Hematopoietic multipotent progenitor cell treated with erythropoietin and hydrocortisone succinate and interleukin-3 and kit ligand, for 6 days (in vitro differentiated cells): ENCODE measurements at places on chromosomes 7 and 10.

DNA sequence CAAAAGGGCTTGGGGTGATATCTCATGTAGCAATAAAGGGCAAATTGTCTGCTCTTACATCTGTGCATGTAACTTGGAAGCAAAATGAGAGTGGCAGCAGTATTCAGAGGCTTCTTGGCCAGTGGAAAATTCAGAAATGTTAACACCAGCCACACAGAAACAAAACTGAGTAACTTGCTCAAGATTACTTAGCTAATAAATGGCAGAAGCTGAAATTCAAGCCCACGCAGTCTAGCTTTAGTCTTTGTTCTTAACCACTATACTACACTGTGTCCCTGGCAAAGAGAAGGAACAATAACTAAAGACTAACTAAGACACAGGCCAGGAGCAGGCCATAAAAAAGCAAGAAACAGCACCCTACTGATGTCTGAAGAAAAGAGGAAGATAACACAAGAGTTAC lies 185.9 kb upstream of the ASAH2 start:
- DNase-seq: no peak

DNA sequence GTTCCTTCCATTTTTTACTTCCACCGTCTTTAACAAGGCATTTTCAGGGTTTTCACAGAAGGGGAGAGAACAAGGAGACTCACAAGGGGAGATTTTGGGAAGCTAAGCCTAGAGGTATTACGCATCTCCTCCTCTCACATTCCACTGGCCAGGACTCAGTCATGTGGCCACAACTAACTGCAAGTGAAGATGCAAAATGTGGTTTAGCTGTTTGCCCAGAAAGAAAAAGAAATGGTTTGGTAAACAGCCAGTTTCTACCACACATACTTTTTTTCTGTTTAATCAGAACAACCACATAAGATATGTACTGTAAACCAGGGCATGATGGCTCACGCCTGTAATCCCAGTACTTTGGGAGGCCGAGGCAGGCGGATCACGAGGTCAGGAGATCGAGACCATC lies 21.4 kb upstream of the HELLS start:
- DNase-seq: no peak

DNA sequence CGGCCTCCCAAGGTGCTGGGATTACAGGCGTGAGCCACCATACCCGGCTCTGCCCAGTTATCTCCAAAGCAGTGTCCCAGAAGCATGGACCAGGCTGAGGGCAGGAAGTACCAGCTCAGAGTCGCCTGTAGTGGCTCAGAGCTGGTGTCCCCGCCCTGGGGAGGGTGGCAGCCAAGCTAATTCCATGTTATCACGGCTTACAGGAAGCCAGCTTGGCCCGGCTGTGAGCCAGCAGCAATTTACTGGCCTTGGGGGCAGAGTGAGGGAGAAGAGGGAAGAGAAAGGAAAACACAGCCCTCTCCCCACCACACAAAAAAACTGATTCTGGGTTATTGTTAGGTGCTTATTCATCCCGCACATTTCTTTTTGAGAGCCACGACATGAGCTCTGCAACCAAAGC lies 88.1 kb downstream of the HIP1 start:
- peak; percentile 85 for DNase-seq

DNA sequence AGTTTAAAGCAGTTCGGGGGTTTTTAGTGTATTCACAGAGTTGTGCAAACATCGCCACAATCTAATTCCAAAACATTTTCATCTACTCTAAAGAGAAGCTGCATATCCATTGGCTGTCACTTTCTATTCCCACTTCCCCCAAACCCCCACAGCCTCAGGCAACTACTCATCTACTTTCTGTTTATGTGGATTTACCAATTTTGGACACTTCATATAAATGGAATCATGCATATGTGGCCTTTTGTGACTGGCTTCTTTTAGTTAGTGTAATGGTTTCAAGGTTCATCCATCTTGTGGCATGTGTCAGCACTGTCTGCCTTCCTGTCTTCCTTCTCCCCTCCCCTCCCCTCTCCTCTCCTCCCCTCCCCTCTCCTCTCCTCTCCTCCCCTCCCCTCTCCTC lies 78.5 kb upstream of the FZD1 start:
- DNase-seq: no peak

- DNase-seq: no peak
Observed at GRCh38 chr7:158663428-158663741, 41.2 kb downstream of the NCAPG2 start.

- DNase-seq: peak; percentile 29
Observed at GRCh38 chr7:94160719-94161435, 156.7 kb upstream of the BET1 start.

DNA sequence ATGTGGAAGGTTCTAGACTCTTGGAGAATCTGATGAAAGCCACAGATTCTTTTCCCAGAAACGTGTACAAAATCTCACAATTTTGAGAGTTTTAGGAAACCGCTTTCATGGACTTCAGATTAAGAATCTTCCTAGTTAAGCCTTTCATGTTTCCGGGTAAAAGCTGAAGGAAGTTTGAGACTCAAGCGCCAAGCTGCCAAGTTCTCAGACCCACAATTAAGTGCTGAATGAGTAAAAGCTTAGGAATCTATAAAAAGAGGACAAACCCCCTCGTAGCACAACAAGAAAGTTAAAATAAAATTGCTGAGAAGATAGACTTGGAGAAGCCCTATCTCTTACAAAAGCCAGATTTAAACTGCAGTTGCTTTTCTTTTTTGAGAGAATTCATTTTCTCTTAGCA lies 99.6 kb downstream of the ST8SIA6 start:
- no peak for DNase-seq

GRCh38 chr7:24948739-24949138 lies 31.2 kb downstream of the OSBPL3 start:
- DNase-seq: no peak

GRCh38 chr10:34826857-34827766 lies 12.0 kb upstream of the PARD3 start:
- no peak for DNase-seq

DNA sequence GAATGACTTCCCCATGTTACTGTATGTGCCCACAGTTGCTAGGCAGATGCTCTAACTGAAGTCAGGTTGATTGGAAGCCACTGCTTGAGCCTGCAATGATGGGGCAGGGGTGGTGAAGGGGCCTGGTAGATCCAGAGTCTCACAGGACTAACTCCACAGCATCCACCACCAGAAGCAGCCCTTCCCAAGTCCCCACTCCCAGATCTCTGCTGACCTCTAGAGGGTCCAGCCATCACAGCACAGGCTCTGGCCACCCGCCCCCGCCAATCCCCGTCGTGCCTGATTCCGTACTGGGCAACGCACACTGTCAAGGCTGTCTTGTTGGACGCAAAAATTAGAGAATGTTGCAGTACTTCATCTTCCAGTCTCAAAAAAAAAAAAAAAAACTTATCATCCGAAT lies 136.8 kb upstream of the PDE1C start:
- DNase-seq: no peak

DNA sequence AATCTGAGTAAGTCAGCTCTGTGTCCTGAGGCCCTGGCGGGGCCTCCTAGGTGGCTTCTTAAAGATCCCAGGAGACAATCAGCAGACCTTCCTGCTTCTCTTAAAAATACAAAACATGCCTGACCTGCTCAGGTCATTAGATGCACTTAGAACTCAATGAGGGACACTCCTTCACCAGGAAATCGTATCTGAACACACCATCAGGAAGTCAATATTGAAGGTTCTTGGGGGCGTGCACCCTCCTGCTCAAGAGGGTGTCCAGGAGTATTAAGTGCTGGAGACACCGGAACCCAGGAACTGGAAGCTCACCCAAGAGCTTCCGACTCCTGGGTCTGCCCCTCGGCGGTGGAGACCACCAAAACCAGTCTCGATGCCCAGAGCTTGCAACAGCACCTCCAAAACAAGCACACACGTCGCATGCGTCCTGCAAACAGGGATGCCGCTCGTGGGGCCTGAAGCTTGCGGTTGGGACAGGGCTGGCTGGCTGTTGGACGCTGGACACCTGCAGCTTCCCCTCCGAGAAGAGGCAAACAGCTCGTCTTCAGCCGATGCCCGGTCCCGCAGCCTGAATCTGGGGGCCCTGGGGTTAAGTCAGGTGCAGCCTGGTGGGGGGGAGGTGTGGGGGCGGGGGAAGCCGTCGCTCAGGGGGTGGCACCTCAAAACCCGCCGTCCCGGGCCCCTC lies 803 bp downstream of the RAPGEF5 start:
- peak; percentile 15 for DNase-seq

DNA sequence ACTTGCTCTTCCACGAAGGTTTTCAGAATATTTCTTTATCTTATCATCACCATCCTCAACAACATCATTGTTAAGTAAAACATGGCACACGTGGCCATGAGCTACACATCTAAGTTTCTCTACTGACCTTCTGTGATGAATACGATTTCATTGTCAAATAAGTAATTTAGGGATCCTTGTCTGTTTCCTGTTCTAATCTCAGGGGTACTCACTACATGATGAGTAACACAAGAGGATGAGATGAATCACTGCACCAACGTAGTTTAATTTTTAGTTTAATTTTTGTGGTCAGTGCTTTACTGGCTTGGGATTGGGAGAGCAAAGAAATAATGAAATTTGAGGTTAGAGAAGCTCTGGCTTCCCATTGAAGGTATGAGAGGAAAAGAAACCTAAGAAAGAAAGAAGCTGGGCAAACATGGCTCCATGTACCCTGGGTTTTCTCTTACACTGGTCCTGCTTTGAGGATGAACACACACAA lies 461.9 kb upstream of the KLF6 start:
- DNase-seq: no peak

GRCh38 chr7:133940368-133940767 lies 186.8 kb upstream of the LRGUK start:
- DNase-seq: no peak

DNA sequence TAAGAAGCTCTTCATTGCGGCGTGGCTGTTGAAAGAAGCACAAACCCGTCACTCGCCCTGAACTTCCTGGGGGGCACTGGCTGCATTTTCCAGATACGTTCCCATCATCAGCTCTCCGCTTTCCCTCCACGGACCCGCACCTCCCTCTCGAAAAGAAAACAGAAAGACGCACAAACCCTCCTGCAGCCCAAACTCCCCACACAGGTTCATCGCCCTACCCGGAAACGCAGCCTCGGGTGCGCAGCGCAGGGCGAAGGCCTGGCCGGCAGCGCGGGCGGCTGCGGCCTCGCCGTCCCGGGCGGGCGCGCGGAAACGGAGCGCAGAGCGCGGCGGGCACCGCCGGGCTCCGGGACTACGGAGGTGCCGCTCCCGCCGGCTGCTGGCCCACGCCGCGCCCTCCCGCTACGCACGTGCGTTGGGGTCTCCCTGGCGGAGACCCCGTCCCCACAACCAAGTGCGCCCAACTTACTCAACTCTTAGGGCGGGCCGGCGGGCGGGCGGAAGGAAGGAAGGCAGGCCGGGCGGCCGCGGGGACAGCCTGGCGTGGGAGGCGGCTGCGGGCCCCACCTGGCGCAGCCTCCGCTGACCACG lies 822 bp downstream of the ZNF800 start:
- DNase-seq: peak; percentile 59
